ENCODE measurements at places on chromosomes 16 and 17.

- no peak for DNase-seq
These were observed 69.0 kb upstream of the CHMP6 start for GRCh38 chr17:80922580-80923160.

GRCh38 chr16:4663777-4664465 lies 29.4 kb upstream of the NUDT16L1 start:
- no peak for DNase-seq

- DNase-seq, result no peak
These were observed 16.2 kb downstream of the CIAPIN1 start for GRCh38 chr16:57430955-57431354.

GRCh38 chr16:80804056-80804525 lies 307 bp downstream of the CDYL2 start:
- DNase-seq, result no peak

GRCh38 chr16:11234884-11235702 lies 20.9 kb downstream of the SOCS1 start:
- DNase-seq, result no peak

DNA sequence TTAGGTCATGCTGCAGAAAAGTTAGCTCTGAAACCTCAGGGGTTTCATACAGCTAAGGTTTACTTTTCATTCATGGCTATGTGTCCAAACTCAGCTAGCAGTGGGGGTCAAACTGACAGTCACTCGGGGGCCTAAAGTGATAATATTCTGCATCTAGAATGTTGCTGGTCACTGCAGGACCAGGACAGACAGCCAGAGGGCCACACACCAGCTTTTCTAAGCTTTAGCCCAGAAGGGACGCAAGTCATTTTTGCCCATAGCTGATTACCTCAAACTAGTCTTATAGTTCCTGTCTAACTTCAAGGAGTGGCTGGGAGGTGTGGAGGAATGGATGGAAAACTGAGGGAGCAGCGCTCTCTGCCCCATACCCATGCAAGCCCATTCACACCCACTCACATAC lies 163.0 kb upstream of the NLRP1 start:
- DNase-seq, result no peak

- no peak for DNase-seq
These were observed 5.9 kb downstream of the SLC5A11 start for GRCh38 chr16:24851700-24852099.

DNA sequence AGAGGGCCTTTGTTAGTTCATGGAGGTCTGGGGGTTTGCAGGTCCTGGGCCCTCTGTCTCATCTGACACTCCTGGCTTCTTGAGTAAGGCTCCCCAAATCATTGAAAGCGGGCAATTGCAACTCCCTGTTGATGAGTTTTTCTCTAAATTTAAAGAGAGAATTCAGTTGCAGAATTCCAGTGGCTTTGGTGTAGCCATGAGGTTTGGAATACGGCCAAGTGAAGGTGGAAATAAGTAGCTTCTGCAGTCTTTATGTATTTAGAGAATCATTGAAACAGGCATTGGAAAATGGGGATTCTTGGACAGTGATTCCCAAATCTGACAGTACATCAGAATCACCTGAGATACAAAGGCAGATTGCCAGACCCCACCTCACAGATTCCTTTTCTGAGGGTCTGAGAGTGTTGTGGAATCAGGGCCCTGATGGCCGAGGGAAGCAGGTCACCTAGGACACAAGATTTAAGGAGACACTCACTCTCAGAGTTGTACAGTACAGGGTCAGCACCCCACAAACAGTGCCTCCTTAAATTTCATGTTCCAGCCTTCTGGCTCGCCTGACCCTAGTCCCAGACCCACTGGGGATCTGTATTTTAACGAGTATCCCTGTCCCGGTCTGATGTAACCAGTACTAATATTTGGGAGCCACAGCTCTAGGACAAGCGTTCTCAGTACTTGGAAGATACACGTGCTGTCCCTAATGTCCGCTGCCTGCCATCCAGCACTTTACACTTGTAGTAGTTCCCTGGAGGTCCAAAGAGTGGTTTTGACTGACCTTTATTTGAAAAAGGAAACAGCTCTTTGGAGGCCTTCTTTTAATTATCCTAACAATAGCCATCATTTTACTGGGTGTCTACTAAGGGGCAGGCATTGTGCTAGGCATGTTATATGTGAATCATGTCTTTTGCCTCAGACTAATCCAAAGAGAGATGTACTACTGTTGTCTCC lies 37.8 kb downstream of the YPEL2 start:
- DNase-seq, result no peak

DNA sequence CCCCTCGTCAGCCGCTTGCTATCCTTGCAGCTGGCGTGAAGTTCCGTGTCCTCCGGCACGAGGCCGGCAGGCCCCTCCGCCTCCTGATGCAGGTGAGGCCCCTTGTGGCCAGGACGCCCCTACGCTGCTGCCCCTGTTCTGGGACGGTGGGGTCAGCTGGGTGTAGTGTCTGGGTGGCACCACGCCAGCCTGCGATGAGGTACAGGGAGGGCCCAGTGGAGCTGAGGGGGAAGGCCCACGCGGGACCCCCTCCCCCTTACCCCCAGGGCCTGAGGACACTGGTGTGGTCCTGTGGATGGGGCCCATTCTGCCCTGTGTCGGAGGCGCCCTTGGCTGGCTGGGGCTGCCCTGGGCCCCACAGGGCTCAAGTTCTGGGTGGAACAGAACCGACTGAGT lies 7.7 kb upstream of the RAB40C start:
- no peak for DNase-seq

GRCh38 chr16:61998460-61998859 lies 37.8 kb downstream of the CDH8 start:
- DNase-seq, result no peak

DNA sequence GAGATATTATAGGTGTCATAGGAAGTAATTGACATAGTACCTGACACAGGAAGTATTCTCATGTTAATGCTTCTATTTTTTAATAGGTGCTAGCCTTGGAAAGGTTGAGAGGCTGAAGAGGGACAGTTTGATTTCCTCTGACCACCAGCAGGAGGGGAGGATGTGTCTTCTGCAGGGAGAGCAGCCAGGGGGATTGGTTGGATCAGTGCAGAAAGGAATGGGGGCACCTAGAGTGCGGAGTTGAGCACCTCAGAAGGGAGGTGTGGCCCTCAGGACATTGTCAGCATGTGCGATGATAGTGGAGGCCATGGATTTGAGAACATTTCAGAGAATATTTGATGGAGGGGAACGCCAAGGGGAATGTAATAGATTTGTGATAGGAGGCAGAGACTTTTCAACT lies 23.4 kb downstream of the HAPSTR1 start:
- DNase-seq, result no peak

DNA sequence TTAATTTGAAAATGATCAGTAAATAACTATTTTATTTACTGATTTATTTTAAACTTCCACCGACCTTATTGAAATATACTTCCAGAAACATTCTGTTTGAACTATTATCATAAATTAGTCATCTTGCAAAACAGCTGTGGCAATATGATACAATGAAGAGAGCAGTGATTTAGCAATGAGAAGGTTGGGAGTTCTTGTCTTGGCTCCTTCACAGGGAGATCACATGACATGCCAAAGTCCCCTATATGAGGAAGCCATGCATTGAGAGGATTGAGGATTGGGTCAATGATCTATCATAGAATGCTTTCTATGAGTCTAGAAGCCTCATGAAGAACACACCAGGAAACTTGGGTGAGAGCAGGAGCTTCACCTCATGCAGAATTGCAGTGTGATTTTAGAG lies 222.7 kb downstream of the LGALS9B start:
- no peak for DNase-seq

- DNase-seq, result no peak
These were observed 1.5 kb upstream of the ABCC12 start for GRCh38 chr16:48157302-48157701.

DNA sequence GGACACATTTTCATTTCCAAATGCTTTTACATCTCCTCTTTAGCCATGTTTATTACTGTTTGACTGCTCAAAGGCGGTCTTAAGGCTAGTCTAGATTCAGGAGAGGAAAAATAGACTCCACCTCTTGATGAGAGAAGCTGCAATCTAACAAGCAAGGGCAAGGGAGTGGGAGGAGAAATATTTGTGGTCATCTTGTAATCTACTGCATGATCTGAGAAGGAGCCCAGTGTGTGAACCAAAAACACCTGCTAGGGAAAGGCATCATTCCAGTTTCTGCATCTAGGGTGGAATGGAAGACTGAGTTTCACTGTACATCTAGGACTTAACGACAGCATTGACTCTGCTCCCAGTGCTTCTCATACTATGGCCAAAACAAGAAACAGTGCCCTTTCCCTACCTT lies 232.2 kb upstream of the HS3ST3A1 start:
- DNase-seq, result no peak

GRCh38 chr16:3906363-3906762 lies 25.9 kb upstream of the CREBBP start:
- no peak for DNase-seq

- no peak for DNase-seq
These were observed 6.3 kb upstream of the GOSR2 start for GRCh38 chr17:46916623-46917022.

DNA sequence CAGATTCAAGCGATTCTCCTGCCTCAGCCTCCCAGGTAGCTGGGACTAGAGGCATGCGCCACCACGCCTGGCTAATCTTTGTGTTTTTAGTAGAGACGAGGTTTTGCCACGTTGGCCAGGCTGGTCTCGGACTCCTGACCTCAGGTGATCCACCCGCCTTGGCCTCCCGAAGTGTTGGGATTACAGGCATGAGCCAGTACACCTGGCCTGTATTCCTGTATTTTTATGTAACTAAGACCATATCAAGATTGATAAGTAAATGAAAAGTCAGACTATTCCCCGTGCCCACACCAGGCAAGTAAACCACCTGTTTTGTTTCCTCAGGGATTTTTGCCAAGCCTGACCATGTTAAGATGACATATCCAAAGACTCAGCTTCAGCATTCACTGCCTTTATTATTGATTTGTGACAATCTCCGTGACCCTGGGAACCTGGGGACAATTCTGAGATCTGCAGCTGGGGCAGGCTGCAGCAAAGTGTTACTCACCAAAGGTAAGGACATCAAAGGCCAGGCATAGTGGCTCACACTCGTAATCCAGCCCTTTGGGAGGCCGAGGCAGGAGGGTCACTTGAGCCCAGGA lies 5.6 kb downstream of the MRM3 start:
- DNase-seq, result no peak

- no peak for DNase-seq
These were observed 86.3 kb downstream of the SPECC1 start for GRCh38 chr17:20095336-20096080.

DNA sequence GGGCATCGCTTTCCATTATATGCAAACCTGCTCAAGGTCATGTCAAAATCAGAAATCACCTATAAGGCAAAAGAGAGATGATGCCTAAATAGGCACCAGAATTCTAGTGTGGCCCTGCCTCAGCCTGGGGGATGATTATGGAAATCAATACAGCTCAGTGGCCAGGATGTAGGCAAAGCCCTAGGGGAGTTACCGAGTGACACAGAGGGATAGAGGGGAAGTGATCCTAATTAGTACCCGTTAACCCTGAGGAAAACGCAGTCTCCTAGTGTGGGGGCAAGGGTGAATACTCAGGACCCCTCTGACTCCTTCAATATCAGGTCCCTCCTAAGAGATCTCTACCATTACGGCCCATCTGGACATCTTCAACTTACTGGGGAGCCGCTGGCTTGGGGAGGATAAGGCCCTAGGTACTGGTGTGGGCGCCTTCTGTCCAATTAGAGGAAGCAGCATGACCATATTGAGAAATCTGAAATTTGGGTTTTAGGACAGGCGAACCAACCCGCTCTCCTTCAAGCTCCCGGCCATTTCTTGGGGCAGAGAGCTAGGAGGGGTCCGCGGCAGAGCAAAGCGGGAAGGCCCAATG lies 725 bp downstream of the NT5C3B start:
- no peak for DNase-seq

DNA sequence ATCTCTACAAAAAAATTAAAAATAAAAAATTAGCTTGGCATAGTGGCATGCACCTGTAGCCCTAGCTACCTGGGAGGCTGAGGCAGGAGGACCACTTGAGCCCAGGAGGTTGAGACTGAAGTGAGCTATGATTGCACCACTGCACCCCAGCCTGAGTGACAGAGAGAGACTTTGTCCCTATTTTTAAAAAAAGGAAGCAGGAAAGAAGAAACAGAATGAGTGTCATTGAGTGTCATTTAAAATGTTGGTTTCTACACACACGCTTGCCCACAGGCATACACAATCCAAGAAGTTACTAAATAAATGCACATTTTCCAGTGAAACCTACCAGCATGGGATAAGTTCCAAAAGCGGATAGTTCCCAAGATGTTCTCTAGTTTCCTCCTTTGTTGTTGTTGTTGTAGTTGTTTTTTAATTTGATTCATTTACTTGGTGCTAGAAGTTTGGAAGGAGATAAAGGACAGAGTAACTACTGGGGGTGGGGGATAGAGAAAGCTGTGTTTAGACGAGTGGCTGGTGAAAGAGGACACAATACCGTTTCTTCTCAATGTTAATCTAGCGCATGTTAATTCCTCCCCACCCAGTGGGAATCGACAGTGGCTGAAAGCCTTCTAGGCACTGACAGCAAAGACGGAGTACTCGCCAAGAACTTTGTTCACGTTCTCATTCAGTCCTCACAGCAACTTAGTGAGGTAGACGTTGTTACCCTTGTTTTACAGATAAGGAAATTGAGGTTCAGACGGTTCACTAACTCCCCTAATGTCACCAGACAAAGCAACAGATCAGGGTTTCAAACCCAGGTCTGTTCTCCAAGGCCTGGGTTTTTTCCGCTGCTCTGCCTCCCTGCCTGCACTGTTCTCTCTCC lies 17.3 kb downstream of the MRPS23 start:
- DNase-seq, result no peak

GRCh38 chr17:70215656-70216055 lies 46.3 kb downstream of the KCNJ2 start:
- DNase-seq, result no peak

DNA sequence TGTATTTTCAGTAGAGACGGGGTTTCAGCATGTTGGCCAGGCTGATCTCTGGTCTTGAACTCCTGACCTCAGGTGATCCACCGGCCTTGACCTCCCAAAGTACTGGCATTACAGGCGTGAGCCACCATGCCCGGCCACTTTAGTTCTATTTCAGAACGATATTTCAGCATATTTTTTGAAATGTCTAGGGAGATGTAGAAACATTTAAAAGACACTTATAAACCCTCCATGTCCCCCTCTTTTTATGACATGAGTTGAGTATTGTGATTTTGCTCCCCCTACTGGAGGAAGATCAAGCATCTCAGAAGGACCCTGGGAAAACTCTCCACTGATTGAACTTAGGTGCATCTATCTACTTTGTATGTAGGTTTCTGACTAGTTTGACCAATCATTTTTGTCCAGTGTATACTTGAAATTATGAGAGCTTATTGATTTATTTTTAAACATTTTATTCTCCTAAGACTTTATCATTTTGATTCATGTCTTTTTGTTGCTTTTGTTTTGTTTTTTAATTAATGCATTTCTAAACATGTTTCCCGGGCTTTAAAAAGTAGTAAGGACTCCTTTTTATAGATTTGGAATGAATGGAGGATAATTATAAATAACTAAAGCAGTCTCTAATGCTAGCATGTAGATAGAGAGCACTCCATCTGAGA lies 105.1 kb downstream of the CHD9 start:
- no peak for DNase-seq

- DNase-seq, result no peak
These were observed 80.7 kb downstream of the SNX29 start for GRCh38 chr16:12057266-12057665.

All from stimulated activated CD8-positive, alpha-beta memory T cell treated with anti-CD3 and anti-CD28 coated beads, Interleukin-2, amount 100 ng/mL, for 1 hour (primary cell).